Stimulated activated CD8-positive, alpha-beta memory T cell treated with anti-CD3 and anti-CD28 coated beads, Interleukin-4, amount 100 ng/mL, for 1 hour (primary cell): ENCODE measurements at places on chromosomes 1 and 21.

GRCh38 chr1:202599669-202600431 lies 110.4 kb downstream of the SYT2 start:
- no peak for DNase-seq

- no peak for DNase-seq
Measured at GRCh38 chr1:78839704-78840277, 166.7 kb downstream of the ADGRL4 start.

GRCh38 chr21:38721958-38722357 lies 83.8 kb upstream of the ETS2 start:
- no peak for DNase-seq

- DNase-seq: no peak
Measured at GRCh38 chr1:8473121-8473875, 155.4 kb downstream of the SLC45A1 start.

GRCh38 chr1:63463248-63463647 lies 59.8 kb downstream of the ITGB3BP start:
- no peak for DNase-seq

DNA sequence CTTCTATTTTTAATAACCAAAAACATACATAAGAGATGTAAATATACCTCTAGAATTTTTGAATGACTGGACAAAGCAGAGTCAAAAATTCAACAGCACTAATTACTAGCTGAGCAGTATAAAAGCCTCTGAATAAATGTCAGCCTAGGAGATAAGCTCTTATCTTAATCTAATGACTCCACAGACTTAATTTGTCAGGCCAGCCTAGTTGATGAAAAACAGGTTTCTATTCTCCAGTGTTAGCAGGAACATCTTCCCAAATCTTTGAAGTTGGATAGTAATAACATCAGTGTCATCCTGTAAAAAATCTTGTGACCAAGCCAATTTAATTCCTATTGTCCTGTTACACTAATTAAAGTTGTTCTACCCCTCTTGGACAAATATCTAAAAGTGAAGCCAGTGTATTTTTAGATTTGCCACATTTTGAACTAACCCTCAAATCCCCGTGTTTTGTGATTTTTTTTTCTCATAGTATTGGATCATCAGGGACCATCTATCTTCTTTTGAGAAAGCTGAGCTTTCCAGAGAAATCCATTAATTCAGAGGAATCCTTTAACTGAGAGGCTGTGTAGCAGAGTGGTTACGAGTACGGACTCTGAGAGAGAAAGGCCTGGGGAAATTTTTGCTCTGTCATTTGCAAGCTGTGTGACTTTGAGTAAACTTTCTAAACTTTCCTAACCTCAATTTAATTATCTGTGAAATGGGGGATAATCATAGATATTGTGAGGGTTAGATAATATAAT lies 41.2 kb downstream of the LMO4 start:
- DNase-seq: no peak

DNA sequence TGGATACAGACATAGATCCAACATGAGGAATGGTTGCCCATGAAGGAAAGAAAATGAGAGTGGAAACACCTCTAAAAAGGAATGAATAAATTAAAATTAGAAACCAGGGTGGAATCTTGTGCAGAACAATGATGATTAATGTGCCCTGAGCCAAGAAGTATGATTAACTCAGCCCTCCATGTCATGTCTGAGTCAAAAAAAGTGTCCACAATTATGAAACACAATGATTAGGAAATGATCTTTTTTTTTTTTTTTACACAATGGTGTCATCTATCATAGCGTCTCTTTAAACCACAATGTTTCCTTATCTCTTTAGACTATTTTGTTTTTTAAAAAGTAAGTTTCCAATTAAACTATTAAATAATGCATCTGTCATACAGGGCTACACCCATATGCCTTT lies 78.9 kb upstream of the RAB4A start:
- no peak for DNase-seq

- DNase-seq: no peak
Measured at GRCh38 chr1:89546082-89546889, 21.7 kb downstream of the LRRC8B start.

- DNase-seq: no peak
Measured at GRCh38 chr1:109383087-109383779, 14.5 kb downstream of the SORT1 start.

DNA sequence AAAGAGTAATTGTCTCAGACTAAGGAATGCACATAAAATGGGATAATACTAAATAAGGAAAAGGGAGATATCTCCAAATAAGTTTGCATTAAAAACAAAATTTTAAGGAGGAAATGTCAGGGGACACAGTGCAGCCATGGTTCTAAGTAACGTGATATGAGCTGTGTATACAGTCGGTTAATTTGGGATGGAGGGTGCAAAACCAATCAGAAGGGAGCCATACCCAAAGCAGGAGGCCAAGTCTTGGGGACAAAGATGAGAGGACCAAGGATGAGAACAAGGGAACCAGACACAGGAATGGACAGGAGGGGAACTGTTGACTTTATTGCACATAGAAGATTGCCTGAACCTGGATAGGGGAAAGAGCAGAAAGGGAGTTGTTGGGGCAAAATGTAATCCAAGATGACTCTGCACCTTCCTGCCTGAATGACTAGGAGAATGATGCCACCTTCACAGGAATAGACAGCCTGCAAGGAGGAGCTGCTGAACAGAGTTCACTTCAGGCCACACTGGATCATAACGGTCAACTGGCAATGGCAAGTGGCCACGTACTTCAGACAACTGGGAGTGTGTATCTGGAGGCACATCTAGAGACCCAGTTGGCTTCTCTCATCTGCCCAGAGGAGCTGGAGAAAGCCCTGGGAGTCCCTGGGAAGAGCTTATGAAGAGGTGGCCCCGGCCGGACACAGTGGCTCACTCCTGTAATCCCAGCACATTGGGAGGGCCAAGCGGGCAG lies 22.0 kb upstream of the BOLA1 start:
- DNase-seq: no peak

- DNase-seq: no peak
Measured at GRCh38 chr1:31674626-31675025, 29.2 kb downstream of the COL16A1 start.

GRCh38 chr1:61173118-61173517 lies 90.8 kb downstream of the NFIA start:
- no peak for DNase-seq

GRCh38 chr1:25863486-25864262 lies 4.4 kb upstream of the AUNIP start:
- DNase-seq: no peak

GRCh38 chr1:226654046-226654667 lies 84.9 kb downstream of the ITPKB start:
- no peak for DNase-seq

DNA sequence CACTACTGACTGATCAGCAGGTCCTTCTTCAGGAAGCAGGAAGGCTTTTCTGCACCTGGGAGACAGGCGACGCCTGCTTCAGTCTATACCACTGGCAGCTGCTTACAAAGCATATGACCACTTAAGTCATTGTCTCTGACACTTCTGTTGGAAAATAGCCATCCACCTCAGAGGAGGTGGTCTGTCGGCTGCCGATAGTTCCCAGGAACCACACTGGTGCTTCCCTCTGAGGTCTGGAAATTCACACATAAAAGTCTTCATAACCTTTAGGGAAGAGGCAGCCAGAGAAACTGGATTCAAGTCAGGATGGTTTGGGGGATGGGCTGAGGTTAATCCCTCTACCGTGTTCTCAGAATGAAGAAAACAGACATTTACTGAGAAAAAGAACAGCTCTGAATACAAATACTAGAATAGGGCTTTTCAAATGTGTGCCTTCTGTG lies 15.6 kb upstream of the SRP9 start:
- no peak for DNase-seq

- DNase-seq: no peak
Measured at GRCh38 chr1:29648026-29648425, 411.7 kb downstream of the PTPRU start.

GRCh38 chr1:220787069-220787619 lies 431 bp downstream of the MTARC1 start:
- no peak for DNase-seq

GRCh38 chr1:106502659-106503058 lies 553.8 kb upstream of the PRMT6 start:
- DNase-seq: no peak

DNA sequence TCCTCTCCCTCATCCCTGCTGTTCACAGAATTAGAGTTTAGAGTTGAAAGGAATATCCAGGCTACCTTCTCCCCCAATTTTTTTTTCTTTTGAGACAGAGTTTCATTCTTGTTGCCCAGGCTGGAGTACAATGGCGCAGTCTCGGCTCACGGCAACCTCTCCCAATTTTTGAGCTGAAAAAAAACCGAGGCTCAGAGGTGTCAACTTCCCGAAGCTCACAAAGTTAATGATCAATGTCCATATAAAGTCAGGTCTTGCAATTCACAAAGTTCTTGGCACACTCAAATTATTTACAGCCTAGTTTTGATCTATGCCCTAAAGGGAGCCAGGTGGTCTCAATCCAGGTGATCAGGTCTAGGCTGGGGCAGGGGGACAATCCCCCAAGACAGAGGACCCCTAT lies 797 bp upstream of the LEFTY1 start:
- DNase-seq: no peak

GRCh38 chr21:33643658-33644311 lies 1.5 kb downstream of the ITSN1 start:
- no peak for DNase-seq

DNA sequence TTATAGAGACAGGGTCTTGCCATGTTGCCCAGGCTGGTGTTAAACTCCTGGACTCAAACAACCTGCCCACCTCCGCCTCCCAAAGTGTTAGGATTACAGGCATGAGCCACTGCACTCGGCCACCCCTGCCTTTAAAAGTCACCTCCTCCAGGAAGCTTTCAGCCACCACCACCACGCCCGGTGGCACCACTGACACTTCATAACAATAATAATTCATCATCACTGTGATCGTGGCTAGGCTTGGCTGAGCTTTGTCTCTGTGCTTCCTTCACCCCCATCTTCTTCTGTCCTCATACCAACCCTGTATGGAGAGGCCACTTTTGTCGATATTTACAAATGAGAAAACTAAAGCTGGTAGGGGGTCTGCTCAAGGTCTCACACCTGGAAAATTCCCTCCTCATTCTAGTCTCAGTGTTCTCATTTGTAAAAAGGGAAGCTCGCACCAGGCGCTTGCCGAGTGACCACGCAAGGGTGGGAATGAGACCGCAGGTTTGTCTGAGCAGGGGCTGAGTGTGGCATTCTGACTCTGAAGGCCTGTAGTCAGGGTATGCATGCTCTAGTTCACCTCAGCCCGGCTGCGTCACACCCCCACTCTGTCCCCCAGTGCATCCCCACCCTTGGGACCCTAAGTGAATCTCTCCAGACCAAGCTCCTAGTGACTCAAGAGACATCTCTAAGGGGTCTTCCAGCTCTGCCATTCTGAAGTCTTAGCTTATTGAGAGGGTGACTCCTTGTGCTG lies 12.9 kb upstream of the EPHA2 start:
- no peak for DNase-seq

DNA sequence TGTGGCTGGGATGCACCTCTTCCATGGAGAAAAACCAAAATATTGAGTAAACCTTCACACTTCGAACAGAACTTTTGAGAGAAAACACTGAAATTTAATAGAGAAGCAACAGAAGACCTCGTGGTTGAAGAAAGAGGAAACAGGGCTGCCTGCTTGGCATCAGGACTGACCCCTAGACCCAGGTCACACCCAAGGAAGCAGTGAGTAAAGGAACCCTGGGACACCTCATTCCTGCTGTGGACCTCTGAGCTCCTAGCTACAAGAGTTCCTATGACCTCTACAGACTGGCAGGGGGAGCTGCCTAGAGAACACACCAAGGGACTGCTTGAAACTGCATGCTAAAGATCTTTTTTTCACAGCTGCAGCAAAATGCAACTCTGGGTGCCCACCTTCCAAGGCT lies 67.8 kb downstream of the FASLG start:
- DNase-seq: no peak

DNA sequence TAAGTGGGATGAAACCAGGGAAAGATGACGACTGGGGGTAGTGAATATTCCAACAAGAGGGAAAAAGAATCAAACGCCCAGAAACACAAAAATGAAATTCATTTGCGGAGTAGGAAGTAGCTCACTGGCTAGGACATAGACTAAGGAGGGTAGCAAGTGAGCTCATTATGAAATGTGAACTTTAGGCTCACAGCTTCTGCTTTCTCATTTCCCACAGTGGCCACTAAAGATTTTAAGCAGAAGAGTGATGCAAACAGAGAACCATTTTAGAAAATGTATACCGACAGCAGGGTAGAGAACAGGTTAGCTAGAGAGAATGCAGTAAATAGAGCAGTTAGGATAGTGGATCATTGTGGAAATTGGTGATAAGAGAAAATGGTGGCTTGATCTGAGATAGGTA lies 3.5 kb downstream of the CD48 start:
- DNase-seq: no peak

DNA sequence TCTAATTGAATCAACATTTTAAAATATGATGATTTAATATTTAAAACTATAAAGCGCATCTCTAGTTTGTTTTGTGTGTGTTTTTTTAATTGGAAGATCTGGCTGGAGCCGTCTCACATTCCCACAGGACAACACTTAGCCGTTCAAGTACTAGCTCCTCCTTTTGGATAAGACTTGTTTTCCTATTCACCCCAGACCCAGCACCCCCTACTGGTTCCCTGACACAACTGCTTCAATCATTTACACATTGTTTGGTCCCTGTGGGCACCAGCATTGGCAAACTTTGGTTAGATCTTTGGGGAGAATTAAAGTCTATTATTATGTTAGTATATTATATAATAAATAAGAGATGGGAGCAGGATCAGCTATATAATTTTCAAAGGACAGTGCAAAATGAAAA lies 34.5 kb downstream of the TYW3 start:
- DNase-seq: no peak

GRCh38 chr1:224749916-224750315 lies 133.8 kb downstream of the CNIH3 start:
- no peak for DNase-seq

GRCh38 chr1:221637641-221638041 lies 104.2 kb downstream of the DUSP10 start:
- DNase-seq: no peak

- DNase-seq: no peak
Measured at GRCh38 chr1:3634059-3634800, 9.4 kb downstream of the TPRG1L start.

- DNase-seq: no peak
Measured at GRCh38 chr1:171431994-171432393, 53.3 kb upstream of the PRRC2C start.

DNA sequence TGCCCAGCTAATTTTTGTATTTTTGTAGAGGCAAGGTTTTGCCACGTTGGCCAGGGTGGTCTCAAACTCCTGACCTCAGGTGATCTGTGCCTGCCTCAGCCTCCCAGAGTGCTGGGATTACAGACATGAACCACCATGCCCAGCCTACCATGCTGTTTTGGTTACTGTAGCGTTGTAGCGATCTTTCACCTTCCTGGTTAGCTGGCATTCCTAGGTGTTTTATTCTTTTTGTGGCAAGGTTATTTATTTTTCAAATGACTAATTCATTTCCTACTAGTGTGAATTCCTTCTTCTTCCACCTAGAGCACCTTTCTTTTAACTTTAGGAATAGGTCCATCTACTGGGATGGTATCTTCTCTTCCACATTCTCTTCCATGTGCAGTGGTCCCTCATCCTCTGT lies 29.3 kb downstream of the TMEM200B start:
- DNase-seq: no peak
